ENCODE measurements at places on chromosomes 7 and 10.
A peak's percentile ranks its signal among the peaks of the same experiment; 100 is the strongest.

DNA sequence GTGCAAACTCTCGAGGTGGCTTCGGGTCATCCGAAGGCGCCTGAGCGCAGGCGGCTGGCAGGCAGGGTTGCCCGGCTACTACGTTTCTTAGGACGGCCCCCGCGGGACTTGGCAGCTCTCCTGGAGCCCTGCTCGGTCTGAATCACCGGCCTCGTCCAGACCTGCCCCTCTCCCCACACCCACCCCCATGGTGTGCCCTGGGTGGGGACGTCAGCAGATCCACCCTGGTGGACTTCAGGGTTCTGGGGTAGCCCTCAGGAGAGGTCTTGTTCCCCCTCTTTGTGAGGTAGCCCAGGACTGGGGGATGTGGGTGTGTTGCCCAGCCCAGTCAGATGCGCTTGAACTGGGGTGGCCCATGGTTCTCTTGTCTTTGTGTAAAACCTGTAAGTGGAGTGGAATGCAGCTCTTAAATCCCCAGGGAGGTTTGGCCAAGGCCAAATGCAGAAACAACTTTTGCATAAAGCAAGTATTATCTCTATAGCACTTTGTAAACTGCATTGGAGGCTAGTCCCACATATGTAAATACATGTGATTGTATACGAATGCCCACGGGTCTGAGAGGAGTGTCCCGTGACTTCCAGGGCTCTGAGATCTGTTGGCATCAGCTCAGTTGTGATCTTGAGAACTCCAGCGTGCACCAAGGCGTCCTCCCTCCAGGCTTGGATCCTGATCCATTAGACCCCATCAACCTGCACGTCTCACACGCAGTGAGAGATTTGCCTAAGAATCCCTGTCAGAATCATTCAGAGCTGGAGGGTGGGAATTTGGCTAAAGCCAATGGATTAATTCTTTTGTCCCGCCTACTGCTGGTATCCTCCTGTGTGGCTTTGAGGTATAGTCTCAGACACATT, 1.8 kb downstream of the PFKFB3 start:
- DNase-seq: peak; percentile 47

- DNase-seq: no peak
Measured at GRCh38 chr10:6186894-6187256, 15.9 kb upstream of the PFKFB3 start.

- peak; percentile 92 for DNase-seq
Measured at GRCh38 chr7:68207676-68208075, 1211.0 kb downstream of the TYW1 start.

GRCh38 chr7:110204527-110204926, 886.4 kb upstream of the LRRN3 start:
- peak; percentile 68 for DNase-seq

DNA sequence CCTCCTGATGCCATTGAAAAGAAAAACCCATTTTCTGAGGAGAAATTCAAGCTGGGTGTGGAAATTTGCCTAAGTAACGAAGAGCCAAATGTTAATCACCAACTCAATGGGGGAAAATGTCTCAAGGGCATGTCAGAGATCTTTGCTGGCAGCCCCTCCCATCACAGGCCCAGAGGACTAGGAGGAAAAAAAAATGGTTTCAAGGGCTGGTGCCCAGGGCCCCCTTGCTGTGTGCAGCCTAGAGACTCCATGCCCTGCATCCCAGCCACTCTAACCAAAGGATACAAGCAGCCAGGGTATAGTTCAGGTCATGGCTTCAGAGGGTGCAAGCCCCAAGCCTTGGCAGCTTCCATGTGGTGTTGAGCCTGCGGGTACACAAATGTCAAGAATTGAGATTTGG, 106.3 kb downstream of the ALOX5 start:
- no peak for DNase-seq

- DNase-seq: no peak
Measured at GRCh38 chr10:36489181-36489580, 636.2 kb upstream of the ANKRD30A start.
